Activated naive CD8-positive, alpha-beta T cell treated with anti-CD3 and anti-CD28 coated beads, Interleukin-2, amount 10 ng/mL, durations not matched to agents 7 days and 5 days (primary cell): ENCODE measurements at places on chromosomes 2 and 18. TPM values are rescaled to one million over a fixed set of nuclear protein-coding genes. Genes with fewer than 3 reads are reported as not detected.

DNA sequence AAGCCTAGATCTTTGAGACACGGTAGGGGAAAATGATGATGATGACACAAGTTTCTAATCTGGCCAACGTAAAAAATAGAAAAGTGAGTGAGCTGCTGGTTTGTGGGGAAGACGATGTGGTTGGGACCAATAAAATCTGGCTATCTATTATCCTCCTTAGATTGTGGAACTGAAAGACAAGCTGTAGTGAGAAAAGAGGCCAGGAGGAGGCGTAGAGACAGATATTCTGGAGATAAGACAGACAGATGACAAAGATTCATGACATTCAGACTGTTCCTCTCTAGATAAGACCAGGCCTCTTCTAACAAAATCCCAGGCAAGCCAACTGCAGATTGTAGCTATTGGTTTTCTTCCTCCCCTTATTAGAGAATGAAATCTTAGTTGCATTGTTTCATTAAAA, 376.3 kb upstream of the UBE2E3 start:
- H3K27ac ChIP-seq, result no peak overlapping the region
- H3K4me3 ChIP-seq, result no peak overlapping the region
- H3K27me3 ChIP-seq, result no peaks in the 10 kb centered on the region
- H3K4me1 ChIP-seq, result no peaks in the 10 kb centered on the region

DNA sequence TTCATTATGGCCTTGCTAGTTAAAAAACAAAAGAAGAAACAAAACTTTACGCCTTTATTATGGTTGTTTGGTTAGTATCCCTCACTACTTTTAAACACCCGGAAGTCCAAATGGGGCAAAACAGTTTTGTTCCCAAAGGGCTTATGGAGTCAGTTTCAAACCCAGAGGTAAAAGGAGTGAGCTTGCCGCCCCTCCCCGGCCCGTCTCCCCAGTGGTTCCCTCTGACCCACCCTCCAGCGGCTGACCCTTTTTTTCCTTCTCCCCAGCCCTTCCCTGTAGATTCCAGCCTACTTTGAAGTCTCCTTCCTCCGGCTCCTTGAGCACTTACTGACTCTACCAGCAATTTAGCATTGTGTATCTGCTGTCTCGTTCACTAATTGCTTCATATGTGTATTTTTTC, 209.2 kb downstream of the ICOS start:
- no peaks in the 10 kb centered on the region for H3K36me3 ChIP-seq
- peak overlapping the region; percentile 33 for H3K27ac ChIP-seq
- H3K4me1 ChIP-seq, result peaks cover 8% of the 10 kb centered on the region
- peaks cover 22% of the 10 kb centered on the region for H3K27me3 ChIP-seq
- peak overlapping the region; percentile 79 for H3K4me3 ChIP-seq

- H3K36me3 ChIP-seq, result no peaks in the 10 kb centered on the region
- no peaks in the 10 kb centered on the region for H3K27me3 ChIP-seq
- H3K4me1 ChIP-seq, result no peaks in the 10 kb centered on the region
- DNase-seq, result no peak
- H3K4me3 ChIP-seq, result no peak overlapping the region
These were observed 102.6 kb upstream of the GLI2 start for GRCh38 chr2:120632796-120633646.

- no peaks in the 10 kb centered on the region for H3K4me1 ChIP-seq
- no peak overlapping the region for H3K4me3 ChIP-seq
- H3K27me3 ChIP-seq, result peaks cover 26% of the 10 kb centered on the region
- no peak for DNase-seq
These were observed 19.6 kb downstream of the SPATA3 start for GRCh38 chr2:231015478-231015877.

The SLC5A7 gene
- not detected for total RNA-seq
